K562 (cell line): ENCODE measurements at places on chromosomes 1 and 21. TPM values are rescaled to one million over a fixed set of nuclear protein-coding genes. Genes with fewer than 3 reads are reported as not detected.

- DNase-seq = no peak
Measured at GRCh38 chr1:19860418-19860817, 21.8 kb upstream of the OTUD3 start.

Gene WNT9A
- polyA plus RNA-seq = 0.07 and 0.17 TPM in 2 replicates

GRCh38 chr1:41902159-41902577, 16.6 kb downstream of the HIVEP3 start:
- DNase-seq = peak; percentile 24

Gene AUNIP
- polyA plus RNA-seq = 52.3 and 53.8 TPM in 2 replicates
